ENCODE measurements at places on chromosomes 16 and 17. TPM values are rescaled to one million over a fixed set of nuclear protein-coding genes. Genes with fewer than 3 reads are reported as not detected.
A peak's percentile ranks its signal among the peaks of the same experiment; 100 is the strongest.

- no peak overlapping the region for H3K4me3 ChIP-seq
- H3K4me1 ChIP-seq, result no peaks in the 10 kb centered on the region
- no peak for DNase-seq
- H3K27me3 ChIP-seq, result peaks cover 23% of the 10 kb centered on the region
- H3K36me3 ChIP-seq, result peaks cover 8% of the 10 kb centered on the region
Measured at GRCh38 chr17:65220732-65221131, 83.6 kb downstream of the RGS9 start.

DNA sequence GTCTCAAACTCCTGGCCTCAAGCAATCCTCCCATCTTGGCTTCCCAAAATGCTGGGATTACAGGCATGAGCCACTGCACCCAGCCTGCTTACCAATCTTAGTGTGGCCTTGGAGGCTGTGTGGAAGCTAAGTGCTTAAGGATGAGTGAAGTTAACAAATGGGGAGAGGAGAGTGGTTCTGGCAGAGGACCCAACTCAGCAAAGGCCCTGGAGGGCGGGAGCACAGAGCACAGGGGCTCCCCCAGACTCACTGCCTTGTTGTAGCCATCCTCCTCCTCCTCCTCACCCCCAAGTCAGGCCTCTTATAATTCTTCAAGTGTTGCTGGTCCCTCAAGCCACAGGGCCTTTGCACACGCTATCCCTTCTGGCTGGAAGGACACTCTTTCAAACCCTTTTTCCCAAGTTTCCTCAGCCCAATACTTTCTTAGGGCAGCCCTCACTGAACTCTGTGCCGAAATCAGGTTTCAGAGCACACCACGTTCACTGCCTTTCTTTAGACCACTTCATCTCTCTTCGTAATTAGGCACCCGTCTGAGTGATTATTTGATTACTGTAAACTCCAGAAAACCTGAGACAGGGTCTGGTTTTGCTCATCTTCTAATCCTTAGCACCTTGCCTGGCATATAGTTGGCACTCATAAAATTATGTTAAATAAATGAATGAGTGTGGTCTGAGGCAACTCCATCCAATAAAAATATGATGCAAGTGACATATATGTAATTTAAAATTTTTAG, 23.4 kb downstream of the NGFR start:
- H3K4me3 ChIP-seq, result no peak overlapping the region
- H3K36me3 ChIP-seq, result peaks cover 2% of the 10 kb centered on the region
- DNase-seq, result no peak

- H3K27ac ChIP-seq, result peak overlapping the region; percentile 98
- DNase-seq, result no peak
- H3K4me3 ChIP-seq, result peak overlapping the region; percentile 80
- H3K36me3 ChIP-seq, result no peaks in the 10 kb centered on the region
Measured at GRCh38 chr17:78747488-78747887, 34.6 kb downstream of the CYTH1 start.

Gene KIF2B
- total RNA-seq, result not detected

- H3K4me3 ChIP-seq, result no peak overlapping the region
Measured at GRCh38 chr17:57663326-57664070, 81.6 kb downstream of the CCDC182 start.

- no peak overlapping the region for H3K27ac ChIP-seq
- H3K4me3 ChIP-seq, result no peak overlapping the region
- no peak for DNase-seq
Measured at GRCh38 chr17:79752175-79752574, 21.4 kb downstream of the ENPP7 start.

Gene MFAP4
- not detected for total RNA-seq

- DNase-seq, result no peak
- H3K4me1 ChIP-seq, result no peaks in the 10 kb centered on the region
- no peak overlapping the region for H3K4me3 ChIP-seq
- H3K27ac ChIP-seq, result no peak overlapping the region
- H3K36me3 ChIP-seq, result no peaks in the 10 kb centered on the region
Measured at GRCh38 chr16:54026456-54026855, 260.1 kb downstream of the IRX3 start.

DNA sequence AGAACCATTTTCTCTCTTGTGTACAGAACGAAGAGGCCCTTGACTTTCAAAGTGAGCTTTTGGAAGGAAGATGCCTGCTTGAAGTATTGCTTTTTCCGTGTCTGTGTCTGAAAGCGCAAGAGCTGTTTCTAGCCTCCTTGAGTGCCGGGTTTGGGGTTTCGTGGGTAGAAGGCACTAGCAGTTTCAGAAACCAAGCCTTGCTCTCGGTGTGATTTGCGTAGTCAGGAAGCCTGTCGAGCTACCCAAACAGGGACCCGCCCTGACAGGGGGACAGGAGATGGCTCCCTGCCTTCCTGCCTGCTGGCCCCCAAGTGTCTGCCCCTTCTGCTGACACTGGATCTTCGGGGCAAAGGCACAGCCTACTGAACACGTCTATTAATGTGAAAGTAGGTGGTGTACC, 322.0 kb downstream of the MAF start:
- H3K4me3 ChIP-seq, result peak overlapping the region; percentile 70
- no peaks in the 10 kb centered on the region for H3K36me3 ChIP-seq
- peaks cover 70% of the 10 kb centered on the region for H3K4me1 ChIP-seq
- no peaks in the 10 kb centered on the region for H3K27me3 ChIP-seq
- H3K27ac ChIP-seq, result peak overlapping the region; percentile 92

GRCh38 chr16:75644240-75645012, 3.0 kb downstream of the KARS1 start:
- peaks cover 28% of the 10 kb centered on the region for H3K4me1 ChIP-seq
- no peak for DNase-seq
- peaks cover 7% of the 10 kb centered on the region for H3K36me3 ChIP-seq
- H3K27me3 ChIP-seq, result no peaks in the 10 kb centered on the region

Data from T-helper 17 cell (primary cell).